ENCODE measurements at places on chromosomes 6 and 20.

- DNase-seq, result no peak
Measured at GRCh38 chr6:20266851-20267608, 54.8 kb upstream of the MBOAT1 start.

DNA sequence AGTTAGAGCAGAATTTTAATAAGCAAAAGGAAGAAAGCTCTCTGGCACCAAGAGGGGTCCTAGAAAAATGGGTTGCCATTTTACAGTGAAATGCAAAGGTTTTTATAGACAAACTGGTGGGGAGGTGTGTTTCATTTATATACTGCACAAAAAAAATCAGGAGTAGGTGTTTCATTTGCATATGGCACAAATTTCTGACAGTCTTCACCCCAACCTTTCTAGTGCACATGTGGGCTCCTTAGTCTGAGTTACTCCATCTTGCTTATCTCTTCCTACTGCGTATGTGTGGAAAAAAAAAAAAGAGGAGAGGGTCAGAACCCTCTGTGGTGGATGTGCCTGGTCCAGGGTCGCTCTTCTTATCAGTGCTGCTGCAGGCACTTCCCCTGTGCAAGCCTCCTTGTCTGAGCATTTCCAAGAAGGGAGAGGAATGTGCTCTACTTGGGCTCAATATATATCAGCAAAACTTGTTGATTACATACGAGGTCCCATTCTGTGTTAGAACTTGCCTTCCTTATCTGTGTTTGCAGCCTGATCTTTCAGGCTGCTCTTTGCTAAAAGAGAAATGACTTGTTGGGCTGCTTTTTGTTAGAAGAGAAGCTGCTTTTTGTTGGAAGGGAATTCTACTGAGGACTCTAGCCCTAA is 59.0 kb upstream of the MRAP2 start:
- DNase-seq, result no peak

DNA sequence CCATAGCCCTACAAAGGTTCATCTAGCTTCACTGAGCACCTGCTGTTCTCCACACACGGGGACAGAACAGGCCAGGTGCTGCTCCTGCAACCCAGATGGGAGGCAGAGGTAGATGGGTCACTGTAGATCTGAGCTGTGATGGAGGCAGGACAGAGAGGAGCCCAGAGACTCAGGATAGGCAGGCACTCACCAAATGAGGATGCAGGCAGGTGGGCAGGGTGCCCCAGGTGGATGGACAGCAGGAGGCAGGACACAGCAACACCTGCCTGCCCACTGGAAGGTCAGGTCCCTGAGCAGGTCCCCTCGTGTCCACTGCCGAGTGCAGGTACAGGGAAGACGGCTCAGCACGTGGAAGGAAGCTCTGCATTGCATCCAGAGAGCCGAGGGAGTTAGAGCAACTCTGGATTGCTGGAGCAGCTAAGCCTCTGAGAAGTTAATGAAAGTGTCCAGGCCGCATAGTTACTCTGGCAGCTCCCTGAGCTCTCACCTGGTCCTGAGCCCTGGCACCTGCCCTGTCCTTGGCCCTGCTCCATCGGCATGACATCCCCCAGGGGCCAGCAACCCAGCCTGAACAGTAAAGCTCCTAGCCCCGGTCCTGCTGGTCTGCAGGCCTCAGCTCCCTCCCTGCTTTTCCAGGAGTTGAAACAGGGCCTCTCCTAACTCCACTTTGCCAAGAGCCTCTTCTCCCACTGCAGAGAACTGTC is 4.9 kb upstream of the YTHDF1 start:
- no peak for DNase-seq

GRCh38 chr6:119978274-119978889 is 628.8 kb upstream of the MAN1A1 start:
- no peak for DNase-seq

DNA sequence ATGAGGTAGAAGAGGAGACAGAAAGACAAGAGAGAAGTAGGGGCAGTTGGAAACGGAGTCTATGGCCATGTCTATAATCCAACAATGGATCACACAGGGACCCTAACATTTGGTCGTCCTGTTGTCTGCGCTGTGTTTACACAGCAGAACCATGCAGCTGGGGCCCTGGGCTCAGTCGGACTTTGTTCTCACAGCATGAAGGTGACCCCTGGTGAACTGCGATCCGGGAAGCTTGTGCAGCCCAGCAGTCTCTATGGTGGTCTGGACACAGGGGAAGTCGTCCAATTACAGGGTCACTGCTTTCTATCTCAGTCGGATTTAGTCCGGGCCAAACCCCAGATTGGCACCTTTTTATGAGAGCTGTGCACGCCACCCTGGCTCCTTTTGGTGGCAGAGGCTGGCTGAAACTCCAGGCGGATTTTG is 153.6 kb downstream of the FOXA2 start:
- no peak for DNase-seq

DNA sequence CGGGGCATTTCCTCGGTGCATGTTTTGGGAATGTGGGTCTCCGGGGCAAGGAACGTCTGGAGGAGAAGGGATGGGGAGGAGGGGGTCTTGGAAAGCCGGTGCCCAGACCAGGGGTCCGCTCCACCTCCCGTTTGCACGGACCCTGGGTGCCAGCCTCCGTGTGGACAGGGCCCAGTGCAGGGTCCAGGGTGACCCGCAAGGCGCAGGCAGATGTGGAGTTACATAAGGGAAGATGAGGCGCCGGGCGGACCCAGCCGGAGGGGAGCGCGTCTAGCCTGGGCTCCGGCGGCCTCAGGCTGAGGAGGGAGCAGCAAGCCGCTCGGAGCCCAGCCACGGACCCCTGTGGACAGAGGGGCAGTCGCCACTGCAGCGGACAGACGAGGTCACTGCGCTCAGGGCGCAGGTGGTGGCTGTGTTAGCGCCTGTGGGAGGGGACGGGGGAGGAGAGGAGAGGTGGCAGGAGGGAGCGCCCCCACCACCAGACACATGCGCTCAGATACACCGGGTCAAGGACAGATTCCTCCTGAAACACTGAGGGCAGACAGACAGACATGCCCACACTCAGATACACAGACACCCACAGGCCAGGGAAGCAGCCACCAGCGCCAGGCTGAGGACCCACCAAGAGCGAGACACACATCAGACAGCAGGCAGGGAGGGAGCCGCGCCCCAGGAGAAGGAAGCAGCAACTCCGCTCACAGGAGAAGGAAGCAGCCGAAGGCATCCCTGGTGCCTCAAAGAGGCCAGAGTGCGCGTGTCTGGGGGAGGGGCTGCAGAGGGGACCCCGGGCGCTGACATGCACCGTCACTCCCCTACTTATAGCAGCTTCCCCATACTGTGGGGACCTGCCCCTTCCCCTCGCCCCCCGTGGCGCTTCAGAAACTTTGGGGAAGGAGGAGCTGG is 839 bp upstream of the HRH3 start:
- no peak for DNase-seq

- no peak for DNase-seq
Measured at GRCh38 chr6:39224523-39225182, 4.6 kb downstream of the KCNK5 start.

GRCh38 chr6:11006061-11006460 is 38.0 kb downstream of the ELOVL2 start:
- DNase-seq, result no peak

DNA sequence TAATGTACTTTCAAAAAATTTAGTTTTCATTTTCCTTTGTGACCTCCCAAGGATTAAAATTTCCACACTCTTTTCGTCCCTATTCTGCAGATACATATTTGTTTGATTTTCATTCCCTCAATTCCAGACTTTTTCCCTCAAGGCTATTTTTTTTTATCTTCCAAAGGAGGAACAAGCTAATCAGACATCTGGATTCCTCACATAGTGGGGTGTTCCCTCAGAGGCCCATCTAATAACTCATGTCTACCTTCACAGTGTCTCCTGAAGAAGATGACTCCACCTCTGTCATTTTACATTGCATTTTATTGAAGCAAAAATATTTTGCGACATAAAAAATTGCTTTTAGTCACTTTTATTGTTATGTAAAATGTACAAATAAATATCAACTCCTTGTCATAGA is 122.2 kb downstream of the RFPL4B start:
- DNase-seq, result no peak

- no peak for DNase-seq
Measured at GRCh38 chr6:2387445-2387844, 142.0 kb upstream of the GMDS start.

DNA sequence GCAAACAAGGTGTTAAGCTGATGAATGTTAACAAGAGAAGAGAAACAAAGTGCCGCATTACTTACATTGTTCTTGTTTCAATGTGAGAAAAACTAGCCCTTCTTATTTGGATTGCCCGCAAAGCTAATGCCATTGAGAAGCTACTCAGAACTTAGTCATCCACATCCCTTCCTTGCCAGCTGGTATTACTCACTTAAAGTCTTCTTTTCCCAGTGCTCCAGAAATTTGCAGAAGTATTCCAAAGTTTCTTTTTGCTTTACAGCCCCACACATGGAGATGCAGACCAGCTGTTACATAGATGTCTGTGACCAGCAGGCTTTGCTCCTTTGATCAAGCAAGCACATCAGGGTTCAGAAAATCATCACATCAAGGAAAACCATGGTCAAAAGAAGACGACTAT is 529.0 kb downstream of the TBC1D32 start:
- no peak for DNase-seq

DNA sequence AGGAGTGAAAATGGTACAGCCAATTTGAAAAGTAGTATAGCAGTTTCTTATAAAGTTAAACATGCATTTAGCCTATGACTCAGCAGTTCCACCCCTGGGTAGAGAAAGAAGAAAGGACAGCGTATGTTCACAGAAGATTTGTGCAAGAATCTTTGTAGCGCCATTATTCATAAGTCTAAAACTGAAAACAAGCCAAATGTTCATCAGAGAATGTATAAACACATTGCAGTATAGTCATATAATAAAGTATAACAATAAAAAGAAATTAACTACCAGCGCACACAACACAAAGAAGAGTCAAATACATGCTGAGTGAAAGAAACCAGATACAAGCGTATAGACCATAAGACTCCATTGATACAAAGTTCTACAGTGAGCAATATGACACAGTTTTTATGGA is 294.0 kb downstream of the SAMD5 start:
- no peak for DNase-seq

GRCh38 chr20:17822540-17823408 is 123.0 kb downstream of the BANF2 start:
- no peak for DNase-seq

All from effector CD4-positive, alpha-beta T cell (primary cell).